ENCODE measurements at places on chromosomes 11 and 22.

DNA sequence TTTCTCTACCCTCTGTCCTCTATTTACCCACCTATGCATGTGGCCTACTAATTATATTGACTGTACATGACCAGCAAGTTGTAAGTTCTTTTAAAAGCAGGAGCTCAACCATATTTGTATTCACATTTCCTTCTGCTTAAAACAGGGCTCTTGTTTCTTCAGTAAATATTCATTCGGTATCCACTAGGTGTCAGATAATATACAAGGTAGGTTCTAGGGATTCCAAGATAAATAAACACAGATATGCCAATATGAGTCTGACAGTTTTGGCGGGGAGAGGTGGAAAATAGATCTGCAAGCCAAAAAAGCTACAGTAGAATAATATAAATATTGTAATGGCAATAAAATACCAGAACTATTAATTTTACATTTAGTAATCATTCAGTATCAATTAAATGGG lies 15.3 kb upstream of the RAB30 start:
- no peak for DNase-seq

- no peak for DNase-seq
These were observed 1115.0 kb downstream of the BRD1 start for GRCh38 chr22:48712558-48713271.

DNA sequence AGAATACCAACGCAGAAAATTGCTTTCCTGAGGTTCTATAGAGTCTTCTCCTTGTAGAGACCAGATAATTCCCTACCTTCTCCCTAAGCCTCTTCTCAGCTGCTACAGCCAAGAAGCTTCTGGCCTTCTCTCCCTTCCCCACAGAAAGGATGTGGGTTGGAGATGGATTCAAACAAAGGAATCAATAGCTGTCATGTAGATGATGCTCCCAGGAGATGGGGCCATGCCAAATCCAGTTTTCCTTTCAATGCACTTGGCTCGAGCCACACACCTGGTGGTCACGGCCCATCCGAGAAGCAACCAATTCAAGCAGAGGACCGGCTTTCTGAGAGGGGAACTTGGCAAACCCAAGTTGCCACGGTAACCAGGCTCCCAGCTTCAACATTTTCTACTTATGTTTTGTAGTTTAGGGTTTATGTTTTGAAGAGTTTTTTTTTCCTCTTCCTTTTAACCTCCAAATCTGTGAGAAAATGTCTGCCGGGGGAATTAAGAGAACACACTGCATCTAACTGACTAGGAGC lies 31.3 kb upstream of the OPCML start:
- DNase-seq: no peak

- no peak for DNase-seq
These were observed 126.1 kb upstream of the TEAD1 start for GRCh38 chr11:12547953-12548650.

- peak; percentile 15 for DNase-seq
These were observed 9.4 kb downstream of the SIDT2 start for GRCh38 chr11:117187799-117188481.

- no peak for DNase-seq
These were observed 540.8 kb downstream of the INSC start for GRCh38 chr11:15655552-15655951.

- DNase-seq: no peak
These were observed 419.3 kb upstream of the NARS2 start for GRCh38 chr11:78993802-78994430.

Data from GM10248 (cell line).